ENCODE measurements at places on chromosomes 5 and 9.

DNA sequence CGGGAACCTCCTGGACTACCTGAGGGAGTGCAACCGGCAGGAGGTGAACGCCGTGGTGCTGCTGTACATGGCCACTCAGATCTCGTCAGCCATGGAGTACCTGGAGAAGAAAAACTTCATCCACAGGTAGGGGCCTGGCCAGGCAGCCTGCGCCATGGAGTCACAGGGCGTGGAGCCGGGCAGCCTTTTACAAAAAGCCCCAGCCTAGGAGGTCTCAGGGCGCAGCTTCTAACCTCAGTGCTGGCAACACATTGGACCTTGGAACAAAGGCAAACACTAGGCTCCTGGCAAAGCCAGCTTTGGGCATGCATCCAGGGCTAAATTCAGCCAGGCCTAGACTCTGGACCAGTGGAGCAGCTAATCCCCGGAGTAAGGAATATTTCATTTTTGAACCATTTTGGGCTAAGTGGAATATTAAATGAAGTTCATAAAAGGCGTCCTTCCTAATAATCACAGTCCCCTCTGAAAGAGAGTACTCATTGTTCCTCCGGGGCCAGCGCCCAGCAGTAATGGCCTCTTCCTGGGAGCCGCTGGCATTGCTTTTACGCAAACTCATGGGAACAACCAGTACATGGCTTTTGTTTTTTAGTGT is 23.6 kb downstream of the QRFP start:
- DNase-seq, result peak; percentile 72

DNA sequence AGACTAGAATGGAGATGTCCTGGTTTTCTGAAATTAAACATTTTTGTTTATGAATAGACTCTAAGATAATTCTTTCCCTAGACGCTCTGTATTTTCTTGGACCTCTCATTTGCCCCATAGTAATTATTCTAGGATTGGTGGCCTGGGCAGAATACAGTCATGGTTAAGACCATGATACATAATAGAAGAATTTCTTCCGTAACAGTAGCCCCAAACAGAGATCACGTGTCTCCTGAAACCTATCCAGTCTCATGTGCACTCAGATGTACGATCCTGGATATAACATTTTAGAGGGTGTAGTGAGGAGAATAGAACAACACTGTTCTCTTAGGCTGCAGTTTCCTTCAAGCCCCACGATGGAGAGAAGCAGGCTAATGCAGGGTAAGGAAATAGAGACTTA is 22.3 kb downstream of the PCDHAC2 start:
- DNase-seq, result no peak

GRCh38 chr9:109468927-109469326 is 29.2 kb downstream of the PTPN3 start:
- no peak for DNase-seq

- DNase-seq, result no peak
These were observed 76.0 kb upstream of the XPA start for GRCh38 chr9:97773091-97773490.

GRCh38 chr9:134839455-134840125 is 41.0 kb upstream of the FCN2 start:
- no peak for DNase-seq

- DNase-seq, result no peak
These were observed 140.9 kb upstream of the GAS1 start for GRCh38 chr9:87088192-87088591.

GRCh38 chr5:113371721-113372196 is 63.0 kb downstream of the TSSK1B start:
- peak; percentile 22 for DNase-seq

DNA sequence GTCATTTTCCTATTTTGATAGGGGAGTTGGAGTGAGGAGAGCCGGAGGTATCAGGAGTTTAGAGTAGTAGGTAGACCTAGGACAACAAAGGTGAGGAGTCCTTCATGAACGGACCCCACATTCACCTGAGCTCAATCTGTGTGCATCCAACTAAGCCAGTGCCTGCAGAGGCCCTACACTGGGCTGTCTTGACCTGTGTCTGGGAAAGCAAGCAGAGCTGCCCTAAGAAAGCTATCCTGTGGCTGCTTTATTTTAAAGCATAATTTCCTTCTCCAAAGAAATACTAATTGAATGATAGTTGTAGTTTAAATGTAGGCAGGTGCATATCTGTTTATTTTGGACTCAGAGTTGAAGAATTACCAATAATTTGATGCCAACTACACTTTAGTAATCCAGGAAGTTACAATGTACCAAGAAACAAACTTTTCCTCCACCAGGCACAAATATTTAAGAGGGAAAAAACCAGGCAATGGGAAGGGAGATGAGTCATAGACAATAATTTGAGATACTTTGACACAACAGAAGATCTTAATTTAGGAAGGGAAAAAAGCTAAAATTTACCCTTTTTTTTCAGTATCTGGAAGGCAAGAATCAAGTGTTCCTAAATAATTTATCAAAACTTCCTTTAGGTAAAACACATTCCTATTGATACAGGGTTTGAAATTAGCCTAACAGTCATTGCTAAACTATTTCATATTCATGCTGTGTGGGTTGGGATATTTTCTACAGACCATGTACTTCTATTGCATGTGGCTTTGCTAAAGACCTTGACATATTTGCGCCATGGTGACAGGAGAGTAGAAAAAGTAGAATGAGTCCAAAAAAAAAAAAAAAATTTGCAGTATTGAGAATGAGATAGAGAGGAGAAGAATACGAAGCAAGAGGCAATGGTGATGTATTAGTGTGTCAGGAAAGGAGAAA is 376.6 kb upstream of the TUSC1 start:
- DNase-seq, result no peak

DNA sequence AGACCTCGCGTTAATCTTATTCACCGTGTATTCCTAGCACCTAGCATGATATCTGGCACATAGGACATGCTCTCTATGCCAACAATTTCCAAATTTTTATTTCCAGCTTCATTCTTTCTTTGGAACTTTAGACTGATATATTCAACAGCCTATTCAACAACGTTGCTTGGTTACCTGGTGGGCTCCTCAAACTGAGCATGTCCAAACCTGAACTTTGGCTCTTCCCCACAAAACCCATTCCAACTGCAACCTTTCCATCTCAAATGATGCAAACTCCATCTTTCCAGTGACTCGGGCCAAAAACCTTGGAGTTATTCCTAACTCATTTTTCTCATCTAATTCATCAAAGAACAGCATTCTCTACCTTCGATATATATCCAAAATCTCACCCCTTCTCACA is 525.2 kb downstream of the AGTPBP1 start:
- DNase-seq, result no peak

- DNase-seq, result no peak
These were observed 152.8 kb upstream of the PRLR start for GRCh38 chr5:35383041-35383440.

GRCh38 chr5:151132963-151133362 is 24.6 kb downstream of the ANXA6 start:
- DNase-seq, result no peak

DNA sequence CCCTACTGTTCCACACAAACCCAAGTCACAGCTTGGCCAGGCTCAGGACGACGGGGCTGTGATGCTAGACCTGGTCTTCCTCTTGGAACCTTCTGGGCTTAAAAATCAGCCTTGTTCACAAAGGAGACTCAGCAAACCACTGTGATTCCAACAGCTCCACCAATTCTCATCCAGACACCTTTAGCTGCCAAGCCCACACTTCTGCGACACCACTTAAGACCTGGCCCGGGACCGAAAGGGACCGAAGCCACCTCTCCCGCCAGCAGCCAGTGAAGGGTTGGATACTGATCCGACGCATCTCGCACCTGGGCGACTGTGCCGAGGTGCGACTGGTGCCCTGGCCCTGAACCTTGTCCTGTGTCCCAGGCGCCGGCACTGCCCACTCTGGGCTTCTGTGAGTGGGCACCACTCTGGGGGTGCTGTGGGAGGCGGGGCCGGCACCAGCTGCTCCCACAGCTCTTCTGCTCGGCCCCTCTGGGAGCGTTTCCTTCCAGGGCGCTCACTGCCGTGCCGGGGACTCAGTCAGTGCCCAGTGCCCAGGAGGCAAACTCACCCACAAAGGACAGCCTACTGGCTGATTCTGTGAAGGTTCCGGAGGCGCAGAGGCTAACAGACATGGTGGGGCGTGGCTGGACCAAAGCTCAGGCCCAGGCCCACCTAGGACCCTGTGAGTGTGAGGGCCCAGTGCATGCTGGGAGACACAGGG is 50.9 kb downstream of the EXD3 start:
- no peak for DNase-seq

DNA sequence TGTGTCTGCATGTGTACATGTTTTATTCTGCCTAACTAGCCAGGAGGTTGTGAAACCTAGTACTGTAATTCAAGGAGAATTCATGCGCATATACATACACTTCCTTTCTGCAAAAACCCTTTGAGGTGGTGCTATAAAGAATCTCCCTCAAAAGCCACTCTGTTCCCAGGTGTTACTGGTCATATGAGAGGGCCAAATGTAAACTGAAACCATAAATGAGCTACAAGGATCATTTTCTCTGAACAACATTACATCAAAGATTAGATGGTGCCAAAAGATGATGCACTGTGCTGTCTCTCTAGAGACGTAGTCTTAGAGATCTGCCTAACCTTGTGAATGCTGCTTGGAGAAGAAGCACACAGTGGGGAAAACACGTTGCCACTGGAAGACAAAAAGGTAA is 15.7 kb downstream of the NREP start:
- no peak for DNase-seq

- no peak for DNase-seq
These were observed 796.3 kb downstream of the SEMA5A start for GRCh38 chr5:8749556-8749955.

GRCh38 chr5:57577432-57578175 is 95.0 kb upstream of the ACTBL2 start:
- no peak for DNase-seq

DNA sequence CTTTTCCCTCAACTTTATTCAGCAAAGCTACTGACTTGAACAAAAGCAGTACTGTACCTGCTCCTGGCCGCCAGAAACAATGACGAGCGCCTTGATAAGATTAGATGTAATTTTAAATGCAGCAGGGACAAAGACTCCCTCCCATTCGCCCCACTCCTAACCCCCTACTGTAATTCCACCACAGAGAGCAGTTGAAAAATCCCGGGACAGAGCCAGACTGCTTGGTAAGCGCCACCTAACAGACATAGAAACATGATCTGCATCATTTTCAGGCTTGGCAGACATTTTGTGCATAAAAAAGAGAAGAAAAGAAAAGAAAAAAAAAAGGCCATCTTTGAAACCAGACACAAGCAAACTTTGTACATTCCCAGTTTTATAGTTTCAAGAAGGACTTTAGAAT is 81.9 kb downstream of the ISL1 start:
- no peak for DNase-seq

DNA sequence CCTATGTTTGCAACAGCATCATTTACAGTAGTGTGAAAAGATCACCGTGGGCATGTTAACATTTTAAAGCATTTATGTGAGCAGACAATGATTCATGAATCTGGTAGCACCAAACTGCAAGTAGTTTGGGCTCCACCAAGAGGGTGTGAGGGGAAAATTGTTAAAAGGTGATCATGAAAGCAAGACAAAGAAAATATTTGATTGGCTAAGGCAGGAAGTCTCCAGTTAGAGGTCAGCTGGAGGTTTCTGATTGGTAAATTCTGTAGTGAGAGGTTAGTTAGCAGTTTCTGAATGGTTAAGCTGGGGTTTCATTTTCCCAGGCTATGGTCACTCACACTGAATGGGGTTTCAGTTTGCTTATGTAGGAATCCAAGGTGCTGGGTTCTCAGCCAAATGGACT is 13.5 kb upstream of the DRD1 start:
- no peak for DNase-seq

GRCh38 chr9:126208216-126208758 is 118.3 kb upstream of the MVB12B start:
- no peak for DNase-seq

DNA sequence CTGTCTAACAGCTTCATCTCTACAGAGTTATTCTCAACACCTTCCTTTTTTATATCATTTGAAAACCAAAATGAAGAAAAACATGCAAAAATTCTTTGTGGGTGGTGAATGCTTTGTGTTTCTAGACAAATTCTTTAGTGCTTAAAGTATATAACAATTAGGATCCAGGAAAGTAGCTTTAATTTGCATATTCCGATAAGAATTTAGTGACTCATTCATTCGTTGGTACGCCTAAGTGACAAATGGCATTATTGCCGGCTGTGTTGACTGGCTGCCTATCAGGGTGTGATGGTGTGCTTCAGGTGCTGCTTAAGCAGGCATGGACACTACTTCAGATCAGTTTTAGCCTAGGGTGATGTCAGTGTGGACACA is 35.2 kb downstream of the LMNB1 start:
- DNase-seq, result no peak

GRCh38 chr5:87210743-87211142 is 56.9 kb upstream of the RASA1 start:
- no peak for DNase-seq

- no peak for DNase-seq
These were observed 1206.7 kb downstream of the CDH12 start for GRCh38 chr5:21646469-21646868.

- DNase-seq, result peak; percentile 30
These were observed 16.9 kb downstream of the IL5 start for GRCh38 chr5:132526290-132526973.

- DNase-seq, result no peak
These were observed 82.9 kb downstream of the TMEM252 start for GRCh38 chr9:68457803-68458202.

GRCh38 chr5:76406014-76406413 is 2.9 kb downstream of the IQGAP2 start:
- DNase-seq, result no peak

DNA sequence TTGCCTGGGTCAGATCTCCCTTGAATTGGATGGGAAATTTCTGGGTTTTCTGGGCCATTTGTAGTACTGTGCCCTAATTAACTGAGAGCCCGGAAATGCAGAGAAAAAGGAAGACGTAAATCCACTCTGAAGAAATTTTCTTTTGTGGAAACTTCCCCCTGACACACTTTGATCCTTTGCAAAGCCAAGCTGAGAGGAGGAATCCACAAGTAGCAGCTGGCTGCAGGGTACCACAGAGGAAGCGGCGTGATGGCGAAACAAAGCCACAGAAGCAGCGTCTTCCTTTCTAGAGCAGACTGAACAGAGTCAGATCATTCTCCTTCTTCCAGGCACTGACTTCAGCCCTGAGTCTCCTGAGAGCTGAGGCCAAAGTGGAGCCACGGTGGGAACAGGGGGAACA is 47.1 kb upstream of the ZNF354A start:
- no peak for DNase-seq

GRCh38 chr5:61828856-61829255 is 477.1 kb upstream of the KIF2A start:
- no peak for DNase-seq
